ENCODE measurements at places on chromosomes 6 and 20.

GRCh38 chr6:2433711-2434110, 188.3 kb upstream of the GMDS start:
- no peak for DNase-seq

DNA sequence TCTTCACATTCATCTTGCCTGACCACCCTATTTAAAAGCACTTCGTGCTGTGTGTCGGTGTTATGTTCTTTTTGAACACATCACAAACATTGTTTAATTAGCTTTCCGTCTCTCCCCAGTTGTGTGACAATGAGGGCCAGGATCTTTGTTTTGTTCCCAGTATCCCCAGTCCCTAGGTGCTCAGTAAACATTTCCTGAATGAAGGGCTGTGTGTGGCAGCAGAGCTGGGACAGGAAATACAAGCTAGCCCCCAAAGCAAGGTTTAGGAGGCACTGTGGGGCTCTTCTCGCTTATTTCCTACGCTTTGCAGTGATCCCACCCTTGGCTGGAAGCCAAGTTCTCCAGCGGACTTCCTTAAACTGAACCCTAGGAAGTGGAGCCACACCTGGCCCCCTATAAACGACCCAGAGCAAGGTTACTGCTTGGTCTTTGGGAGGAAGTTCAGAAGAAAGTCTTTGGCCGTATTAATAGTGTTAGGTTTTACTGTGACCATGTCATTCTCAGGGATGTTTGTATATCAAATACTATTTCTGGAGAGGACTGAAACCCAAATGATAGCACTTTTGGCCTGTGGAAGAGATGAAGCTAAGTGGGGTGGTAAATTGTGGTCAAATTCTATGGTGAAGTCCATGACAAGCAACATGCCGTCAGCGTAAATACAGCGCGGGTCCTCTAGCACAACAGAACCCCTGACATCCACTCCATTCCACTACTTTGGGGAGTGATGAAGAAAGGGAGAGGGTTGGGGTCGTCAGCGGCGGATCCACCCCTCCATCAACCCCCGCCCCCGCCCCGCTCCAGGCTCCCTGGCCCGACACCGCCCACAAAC, 570 bp upstream of the FANCE start:
- DNase-seq = no peak

- DNase-seq = no peak
These were observed 39.4 kb upstream of the MYLIP start for GRCh38 chr6:16089232-16090062.

DNA sequence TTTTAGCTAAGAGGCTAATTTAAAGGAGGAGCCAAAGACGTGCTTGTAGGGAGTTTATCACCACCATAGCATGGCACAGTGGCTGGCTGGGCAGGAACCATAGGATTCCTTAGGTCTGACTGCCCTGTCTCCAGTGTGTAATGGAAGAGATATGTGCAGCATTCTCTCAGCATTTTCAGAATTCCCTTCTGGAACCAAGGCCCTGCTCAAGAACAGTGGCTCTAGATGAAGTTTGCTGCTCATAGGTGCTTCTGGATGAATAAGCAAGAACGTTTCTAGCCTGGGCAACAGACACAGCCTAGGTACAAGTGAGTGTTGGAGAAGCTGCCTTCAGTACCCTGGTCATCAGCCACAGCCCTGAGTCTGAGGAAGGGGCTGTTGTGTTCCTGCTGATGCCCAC, 69.1 kb downstream of the LCA5 start:
- DNase-seq = no peak

GRCh38 chr20:10321138-10321717, 102.6 kb downstream of the SNAP25 start:
- no peak for DNase-seq

DNA sequence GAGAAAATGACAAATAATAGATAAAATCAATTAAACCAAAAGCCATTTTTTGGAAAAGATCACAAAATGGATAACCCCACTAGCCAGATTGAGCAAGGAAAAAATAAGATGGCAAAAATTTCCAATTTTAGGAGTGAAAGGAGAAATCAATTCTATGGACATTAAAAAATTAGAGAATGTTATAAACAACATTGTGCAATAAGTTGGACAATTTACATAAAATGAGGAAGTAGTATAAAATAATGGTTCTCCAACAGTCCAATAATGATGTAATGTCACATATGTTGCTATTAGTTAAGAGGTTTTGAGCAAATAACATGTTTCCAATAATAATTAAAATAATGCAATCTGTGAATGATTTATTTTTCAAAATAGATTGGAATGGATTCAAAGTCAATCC, 3.1 kb upstream of the SNAP91 start:
- no peak for DNase-seq

GRCh38 chr20:57272883-57273535, 6.6 kb upstream of the BMP7 start:
- no peak for DNase-seq

Measured in NCI-H774 (cell line).